ENCODE measurements at places on chromosomes 11 and 22.

DNA sequence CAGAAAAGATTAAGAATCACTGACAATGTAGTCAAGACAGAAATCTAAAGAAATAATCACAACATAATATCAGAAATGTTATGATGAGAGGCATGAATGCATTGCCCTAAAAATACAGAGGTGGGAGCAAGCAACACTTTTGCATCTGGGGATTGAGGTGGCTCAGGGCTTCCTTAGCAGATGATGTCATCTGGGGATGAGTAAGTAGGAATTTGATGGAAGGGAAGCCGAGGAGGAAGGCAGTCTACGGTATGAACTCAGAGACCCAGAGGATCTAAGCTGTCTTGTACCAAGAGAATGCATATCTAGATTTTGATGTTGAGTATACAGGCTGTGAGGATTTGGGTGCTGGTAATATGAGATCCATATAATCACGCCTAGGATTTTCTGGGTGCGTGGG is 193.0 kb upstream of the SNX19 start:
- no peak for DNase-seq

DNA sequence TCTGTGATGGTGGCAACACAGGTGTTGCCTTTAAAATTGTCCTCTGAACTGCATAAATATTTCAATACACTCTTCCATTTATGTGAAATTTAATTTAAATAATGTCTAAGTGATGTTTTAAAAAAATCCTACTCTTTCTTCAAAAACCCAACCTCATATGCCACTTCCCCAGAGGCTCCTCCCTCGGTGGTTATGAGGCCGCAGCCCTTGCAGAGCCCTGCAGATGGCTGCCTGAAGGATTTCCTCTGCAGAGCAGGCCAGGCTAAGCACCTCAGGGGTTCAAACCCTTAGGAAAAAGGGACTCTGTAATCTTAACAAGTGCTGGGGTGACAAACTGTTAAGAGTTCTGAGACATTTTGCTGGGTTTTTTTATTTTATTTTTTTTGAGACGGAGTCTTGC is 25.2 kb downstream of the MORC2 start:
- DNase-seq, result no peak

GRCh38 chr11:115054570-115055538 is 376.5 kb downstream of the NXPE2 start:
- no peak for DNase-seq

DNA sequence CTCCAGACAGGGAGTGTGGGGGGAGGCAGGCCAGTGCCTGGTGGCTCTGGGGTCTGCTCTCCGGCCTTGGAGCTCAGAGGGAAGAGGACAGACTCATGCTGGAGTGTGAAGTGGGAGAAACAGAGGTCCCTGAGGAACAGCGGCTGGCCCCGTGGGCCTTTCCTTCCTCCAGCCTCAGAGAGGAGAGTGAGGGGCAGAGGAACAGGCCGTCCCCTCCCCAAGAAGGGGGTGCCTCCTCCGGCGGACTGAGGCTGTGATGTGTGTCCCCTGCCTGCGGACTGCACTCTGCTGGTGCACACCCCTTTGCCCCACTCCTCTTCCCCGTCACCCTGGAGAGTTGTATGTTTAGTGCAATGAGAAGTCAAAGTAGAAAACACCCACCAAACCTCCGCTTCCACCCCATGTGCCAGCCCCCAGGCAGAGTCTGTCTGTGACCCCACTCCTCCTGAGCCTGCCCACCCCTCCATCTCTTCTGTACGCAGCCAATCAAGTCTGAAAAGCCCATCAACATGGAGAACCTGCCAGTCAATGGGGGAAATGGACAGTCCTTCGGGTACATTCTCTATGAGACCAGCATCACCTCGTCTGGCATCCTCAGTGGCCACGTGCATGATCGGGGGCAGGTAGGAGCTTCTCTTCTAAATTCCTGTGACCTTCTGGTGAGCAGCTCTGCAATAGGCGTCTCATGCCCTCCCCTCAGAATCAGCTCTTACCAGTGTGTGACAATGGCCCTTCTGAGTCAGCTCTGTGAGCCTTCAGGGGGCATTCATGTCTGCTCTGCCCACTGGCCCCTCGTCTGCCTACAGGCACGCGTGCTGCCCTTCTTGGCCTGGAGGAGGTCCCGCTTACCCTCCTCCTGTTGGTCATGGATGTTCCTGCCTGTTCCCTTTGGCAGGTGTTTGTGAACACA is 39.0 kb downstream of the GLB1L2 start:
- no peak for DNase-seq

GRCh38 chr11:74024261-74025029 is 15.6 kb upstream of the UCP3 start:
- no peak for DNase-seq

- no peak for DNase-seq
Observed at GRCh38 chr11:11538277-11538960, 83.4 kb downstream of the GALNT18 start.

DNA sequence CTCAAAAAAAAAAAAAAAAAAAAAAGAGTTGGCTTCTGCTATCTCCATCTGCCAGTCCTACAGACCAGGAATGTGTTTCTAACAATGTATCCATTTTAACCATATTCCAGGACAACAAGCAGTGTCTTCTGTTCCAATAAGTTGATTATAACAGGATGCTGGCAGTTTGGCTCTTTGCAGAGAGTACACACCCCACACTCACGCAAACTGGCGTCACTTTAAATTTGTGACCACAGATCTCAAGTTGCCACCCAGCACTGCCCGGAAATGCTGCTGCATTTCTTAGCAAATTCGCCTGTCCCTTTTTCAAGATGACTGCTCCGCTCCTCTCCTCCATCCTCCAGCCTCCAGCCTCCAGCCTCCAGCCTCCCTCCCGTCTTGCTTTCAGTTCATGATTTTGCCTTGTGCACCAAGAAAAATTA is 44.3 kb downstream of the SCGB1A1 start:
- no peak for DNase-seq

DNA sequence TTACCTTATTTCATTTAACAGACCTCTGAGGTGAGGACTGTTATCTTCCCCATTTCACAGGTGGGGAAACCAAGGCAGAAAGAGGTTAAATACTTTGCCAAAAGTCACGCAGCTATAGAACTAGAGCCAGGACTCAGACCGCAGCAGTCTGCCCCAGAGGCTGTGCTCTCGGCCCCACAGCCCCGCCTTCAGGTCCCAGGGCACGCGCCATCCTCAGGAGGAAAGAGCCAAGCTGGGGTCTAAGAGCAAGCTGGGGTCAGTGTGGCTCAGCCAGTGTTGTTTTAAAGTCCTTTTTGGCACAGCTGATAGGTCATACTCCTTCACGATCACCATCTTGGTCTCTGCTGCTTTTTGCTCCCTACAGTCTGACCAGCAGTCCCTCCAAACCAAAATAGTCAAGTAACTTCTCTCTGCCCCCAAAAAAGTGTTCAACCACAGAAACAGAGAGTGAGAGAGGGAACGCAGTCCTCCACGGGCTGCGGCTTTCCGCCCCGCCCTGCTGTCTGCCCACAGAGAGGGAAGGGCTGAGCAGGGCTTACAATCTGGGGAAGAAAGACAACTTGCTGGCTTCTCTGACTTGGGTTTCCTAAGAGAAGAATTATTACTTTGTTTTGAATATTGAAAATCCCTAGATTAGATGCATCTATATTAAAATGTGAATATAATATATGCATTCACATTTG is 137.2 kb upstream of the OPCML start:
- no peak for DNase-seq

- no peak for DNase-seq
Observed at GRCh38 chr22:30485362-30485988, 13.7 kb upstream of the SEC14L3 start.

- DNase-seq, result no peak
Observed at GRCh38 chr11:10892250-10892649, 34.4 kb upstream of the ZBED5 start.

DNA sequence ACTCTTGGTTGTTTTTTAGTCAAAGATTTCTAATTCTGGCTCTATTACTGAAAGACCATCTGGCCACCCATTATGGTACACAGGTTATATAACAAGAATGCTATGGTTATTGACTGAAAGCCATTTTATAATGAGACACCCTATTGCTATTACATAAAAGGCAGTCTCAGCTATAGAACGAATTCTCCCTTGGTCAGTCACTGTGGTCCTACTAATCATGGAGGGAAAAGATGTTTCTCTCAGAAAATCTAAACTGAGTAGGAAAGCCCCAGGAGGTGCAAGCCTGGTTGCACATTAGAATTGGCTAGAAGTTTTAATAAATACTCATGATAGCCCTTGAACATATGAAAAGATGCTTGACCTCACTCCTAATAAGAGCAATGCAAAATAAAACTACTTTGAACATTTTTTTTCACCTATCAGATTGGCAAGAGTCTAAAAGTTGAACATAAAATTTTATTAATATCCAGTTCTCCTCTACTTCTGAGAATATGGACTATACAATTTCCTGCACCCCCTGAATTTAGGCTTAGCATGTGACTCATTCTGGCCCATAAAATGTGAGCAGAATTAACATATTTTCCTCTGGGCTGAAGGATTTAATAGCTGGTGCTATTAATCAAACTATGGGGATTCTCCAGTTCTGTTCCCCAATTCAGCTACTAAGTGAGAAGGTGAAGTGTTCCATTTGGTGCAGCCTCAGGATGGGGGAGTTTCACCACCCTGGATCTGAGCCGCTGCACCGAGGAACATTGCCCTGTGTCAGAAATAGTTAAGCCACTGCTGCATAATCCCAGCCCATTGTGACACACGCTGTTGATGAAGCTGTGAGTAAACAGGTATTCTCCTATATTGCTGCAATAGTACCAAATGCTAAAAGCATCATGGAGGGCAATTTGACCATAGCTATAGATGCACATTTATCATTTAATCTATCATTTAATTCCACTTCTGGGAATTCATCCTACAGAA is 11.5 kb upstream of the CRKL start:
- no peak for DNase-seq

DNA sequence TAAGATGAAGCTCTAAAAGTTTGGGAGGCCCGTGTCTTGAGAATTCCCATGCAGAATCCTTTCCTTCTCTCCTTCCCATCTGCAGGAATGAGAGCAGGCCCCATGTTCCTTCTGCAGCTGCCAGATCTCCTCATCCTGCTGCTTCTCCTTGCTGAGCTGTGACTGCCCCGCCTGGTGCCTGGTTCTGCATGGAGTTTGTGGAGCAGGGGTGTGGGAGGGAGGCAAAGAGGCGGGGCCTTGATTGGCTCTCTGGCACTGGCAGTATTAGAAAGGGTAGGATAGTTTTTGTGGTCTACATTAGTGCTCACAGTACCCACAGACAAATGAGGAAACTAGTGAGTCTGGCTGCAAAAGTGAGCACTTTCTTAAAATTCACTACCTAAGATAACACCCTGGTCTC is 91.1 kb upstream of the CLPB start:
- DNase-seq, result no peak

GRCh38 chr11:118171269-118172062 is 5.0 kb downstream of the SCN2B start:
- peak; percentile 78 for DNase-seq

- DNase-seq, result no peak
Observed at GRCh38 chr22:22999523-22999922, 70.8 kb upstream of the GNAZ start.

DNA sequence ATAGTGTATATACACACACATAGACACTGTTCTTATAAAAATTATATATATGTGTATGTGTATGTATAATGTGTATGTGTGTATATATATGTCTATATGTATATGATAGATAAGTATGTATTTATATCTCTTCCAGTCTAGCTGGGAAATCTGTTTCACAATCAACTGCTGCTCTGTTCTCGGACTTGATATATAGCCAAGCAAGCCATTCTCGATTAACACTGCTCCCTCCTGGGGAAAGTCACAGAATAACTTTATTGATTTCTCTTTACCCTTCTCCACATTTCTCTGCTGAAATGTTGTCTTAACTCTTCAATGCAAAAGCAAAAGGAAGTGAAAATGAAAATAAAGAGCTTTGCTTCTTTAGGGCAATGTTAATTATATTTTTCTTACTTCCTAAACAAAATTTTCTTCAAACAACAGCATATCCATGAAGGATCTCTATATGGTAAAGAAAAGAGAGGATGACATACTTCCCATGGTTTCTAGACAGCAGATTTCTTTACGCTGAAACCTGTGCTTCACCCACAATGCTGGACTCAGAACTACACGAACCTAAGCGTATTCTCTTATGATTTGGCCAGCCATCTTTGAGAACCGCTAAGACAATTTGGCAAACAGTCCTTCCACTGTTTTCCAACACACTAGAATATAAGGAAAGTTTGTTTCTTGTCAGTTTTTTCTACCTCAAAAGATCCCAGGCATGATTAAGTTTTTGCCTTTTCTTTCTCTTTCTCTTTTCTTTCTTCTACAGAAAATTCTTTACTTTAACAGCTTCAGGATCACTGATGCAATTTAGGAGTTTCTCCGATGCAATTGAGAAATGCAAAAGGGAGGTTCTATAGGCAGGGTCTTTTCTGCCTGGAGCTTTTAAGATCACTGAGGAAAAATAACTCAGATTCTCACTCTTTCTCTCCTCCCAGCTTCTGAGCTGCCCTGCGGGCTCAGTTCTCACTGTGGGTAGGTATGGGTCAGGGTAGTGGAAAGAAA is 1.9 kb downstream of the BLID start:
- no peak for DNase-seq

DNA sequence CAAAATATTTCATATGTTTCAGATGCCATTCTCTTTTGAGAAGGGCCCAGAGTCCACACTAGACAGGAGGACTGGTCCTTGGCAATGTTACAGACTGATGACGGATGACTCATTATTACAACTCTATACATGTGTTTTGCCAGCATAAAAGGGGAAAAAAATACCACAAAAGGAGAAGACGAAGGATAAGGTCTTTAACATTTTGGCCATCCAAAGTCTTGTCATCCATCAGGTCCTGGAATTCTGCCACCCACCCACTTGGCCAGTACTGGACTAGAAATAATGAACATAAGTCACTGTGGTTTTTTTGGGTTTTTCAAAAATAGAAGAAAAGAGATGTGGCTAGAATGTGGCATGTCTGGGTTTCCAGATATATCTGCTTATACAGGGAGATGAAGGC is 57.7 kb upstream of the BDNF start:
- DNase-seq, result no peak

GRCh38 chr22:20750461-20751184 is 23.3 kb upstream of the SERPIND1 start:
- no peak for DNase-seq

DNA sequence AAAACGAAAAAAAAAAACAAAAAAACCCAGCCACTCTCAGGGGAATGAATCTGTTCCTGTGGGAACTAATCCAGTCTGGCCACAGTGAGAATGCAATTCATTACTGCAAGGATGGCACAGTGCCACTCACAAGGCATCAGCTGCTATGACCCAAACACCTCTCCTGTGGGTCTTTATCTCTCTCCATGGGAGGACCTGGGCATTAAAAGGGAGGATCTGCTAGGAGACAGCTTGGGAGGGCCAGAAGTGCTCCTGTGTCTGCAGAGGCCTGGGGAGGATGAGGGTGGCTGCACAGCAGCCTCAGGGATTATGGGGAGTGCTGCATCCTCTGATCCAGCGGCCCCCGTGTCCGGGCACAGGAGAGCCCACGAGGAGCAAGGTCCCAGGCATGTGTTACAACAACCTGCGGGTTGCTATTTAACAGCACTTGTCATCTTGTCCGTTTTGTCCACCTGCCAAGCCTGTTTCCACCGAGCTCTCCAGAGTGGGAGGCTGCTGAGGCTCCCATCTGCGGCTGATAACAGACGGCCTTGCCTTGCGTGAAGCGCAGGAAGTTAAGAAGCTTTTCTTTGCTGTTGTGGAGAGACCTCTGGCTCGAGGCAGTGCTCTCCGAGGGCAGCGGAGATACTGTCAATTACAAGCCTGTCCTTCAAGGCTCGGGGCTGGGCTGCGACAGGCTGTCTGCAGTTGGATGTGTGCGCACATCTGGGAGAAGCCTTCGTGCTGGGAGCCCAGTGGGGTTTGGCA is 97.7 kb downstream of the NXPE2 start:
- no peak for DNase-seq

Data from NCI-H2107 (cell line).